ENCODE measurements at places on chromosomes 2 and 18. TPM values are rescaled to one million over a fixed set of nuclear protein-coding genes. Genes with fewer than 3 reads are reported as not detected.

GRCh38 chr2:159052157-159052601 is 83.7 kb downstream of the TANC1 start:
- no peaks in the 10 kb centered on the region for H3K4me1 ChIP-seq
- no peaks in the 10 kb centered on the region for H3K27me3 ChIP-seq
- no peak for DNase-seq
- H3K36me3 ChIP-seq, result no peaks in the 10 kb centered on the region
- no peak overlapping the region for H3K27ac ChIP-seq

- no peak overlapping the region for H3K4me3 ChIP-seq
- peaks cover 8% of the 10 kb centered on the region for H3K27me3 ChIP-seq
- H3K36me3 ChIP-seq, result no peaks in the 10 kb centered on the region
These were observed 47.1 kb upstream of the CCBE1 start for GRCh38 chr18:59744271-59744721.

DNA sequence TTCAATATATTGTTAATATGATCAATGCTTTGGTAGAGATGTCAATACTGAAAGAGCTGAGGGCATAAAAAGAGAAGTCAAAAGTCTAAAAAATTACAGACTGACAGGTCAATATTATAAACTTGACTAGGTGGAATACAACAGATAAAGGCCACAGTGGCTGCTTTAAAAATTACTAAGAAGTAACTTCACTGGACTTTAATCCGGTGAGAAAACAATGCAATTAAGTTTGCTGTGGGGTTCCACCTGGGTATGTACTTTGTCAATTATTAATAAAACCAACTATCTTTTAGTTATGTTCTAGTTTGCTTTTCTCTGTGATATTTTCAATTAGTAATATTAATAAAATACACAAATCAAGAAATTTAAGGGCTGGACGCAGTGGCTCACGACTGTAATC is 44.7 kb downstream of the RAPH1 start:
- DNase-seq, result no peak
- H3K4me1 ChIP-seq, result no peaks in the 10 kb centered on the region
- no peak overlapping the region for H3K27ac ChIP-seq
- no peaks in the 10 kb centered on the region for H3K36me3 ChIP-seq
- H3K4me3 ChIP-seq, result no peak overlapping the region

DNA sequence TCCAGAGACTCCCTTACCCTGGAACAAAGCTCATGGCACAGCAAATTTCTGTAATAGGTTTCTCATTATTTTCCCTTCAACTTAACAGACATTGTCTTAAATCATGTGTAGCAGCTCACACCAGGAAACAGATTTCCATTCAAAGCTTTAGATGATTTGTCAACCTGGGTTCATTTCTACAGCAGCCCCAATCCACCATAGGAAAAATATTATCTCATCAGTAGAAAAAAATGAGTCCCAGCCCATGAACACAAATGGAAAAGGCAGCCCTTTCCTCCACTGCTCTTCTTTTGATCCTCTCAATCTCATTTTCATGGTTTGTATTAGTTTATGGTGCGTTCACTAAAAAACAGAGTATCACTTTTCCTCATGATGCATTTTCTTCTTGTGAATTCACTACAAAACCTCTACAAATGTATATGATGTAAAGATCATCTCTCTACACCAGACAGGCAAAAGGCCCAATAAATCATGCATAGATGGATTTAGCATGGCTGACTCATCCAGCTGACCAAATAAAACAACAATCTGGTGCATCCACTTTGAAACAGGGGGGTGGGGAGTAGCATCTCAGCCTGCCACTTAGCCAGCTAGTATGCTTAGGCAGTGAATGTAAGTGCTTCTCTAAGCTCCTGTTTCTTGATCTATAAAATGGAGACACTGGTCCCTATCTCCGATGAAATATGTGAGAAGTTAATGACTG is 78.6 kb downstream of the SATB2 start:
- H3K4me1 ChIP-seq, result no peaks in the 10 kb centered on the region
- no peak for DNase-seq
- no peaks in the 10 kb centered on the region for H3K36me3 ChIP-seq
- no peak overlapping the region for H3K4me3 ChIP-seq
- H3K27me3 ChIP-seq, result peaks cover 4% of the 10 kb centered on the region

- H3K4me3 ChIP-seq, result no peak overlapping the region
- H3K36me3 ChIP-seq, result no peaks in the 10 kb centered on the region
- no peaks in the 10 kb centered on the region for H3K4me1 ChIP-seq
- H3K27ac ChIP-seq, result no peak overlapping the region
These were observed 35.7 kb upstream of the POU3F3 start for GRCh38 chr2:104818264-104818663.

DNA sequence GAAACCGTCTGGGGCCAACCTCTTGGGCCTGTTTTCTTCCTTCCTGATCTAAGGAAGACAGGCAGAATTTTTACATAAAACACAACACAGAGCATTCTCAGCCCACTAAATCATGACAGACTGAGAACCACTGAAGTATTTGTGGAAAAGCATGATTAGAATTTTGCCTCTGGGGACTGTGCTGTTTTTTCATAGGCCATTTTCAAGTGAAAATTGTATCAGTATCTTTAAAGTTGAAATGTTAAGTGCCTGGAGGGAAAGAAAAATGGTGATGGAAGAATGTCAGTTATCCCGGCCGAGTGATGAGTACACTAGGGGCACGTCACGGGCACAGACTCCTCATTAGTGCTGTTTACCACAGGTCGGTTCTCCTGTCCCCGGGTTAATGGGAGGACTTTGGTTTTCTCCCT is 36.9 kb downstream of the EHD3 start:
- H3K4me3 ChIP-seq, result no peak overlapping the region
- H3K4me1 ChIP-seq, result peaks cover 30% of the 10 kb centered on the region
- H3K27me3 ChIP-seq, result peaks cover 2% of the 10 kb centered on the region
- H3K27ac ChIP-seq, result peak overlapping the region; percentile 8

DNA sequence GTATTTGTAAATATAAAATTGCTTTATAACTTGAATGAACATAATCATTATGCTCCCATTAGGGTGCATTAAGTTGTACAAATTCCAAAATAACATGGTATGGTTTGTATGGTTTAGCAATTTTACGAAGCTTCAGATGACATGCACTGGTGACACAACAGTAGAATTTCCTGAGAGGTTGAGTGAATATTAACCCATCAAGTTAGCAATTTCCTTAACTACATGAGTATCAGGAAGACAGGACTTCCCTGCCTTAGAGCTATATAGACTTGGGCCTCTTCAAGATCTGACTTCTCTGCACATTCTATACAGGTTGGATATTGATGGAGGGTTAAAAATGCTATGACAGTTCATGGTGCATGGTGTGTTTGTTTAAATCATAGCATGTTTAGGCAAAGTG is 60.2 kb downstream of the ZC3H6 start:
- no peak overlapping the region for H3K27ac ChIP-seq
- H3K36me3 ChIP-seq, result peaks cover 14% of the 10 kb centered on the region
- no peaks in the 10 kb centered on the region for H3K4me1 ChIP-seq
- no peak for DNase-seq
- H3K27me3 ChIP-seq, result no peaks in the 10 kb centered on the region

- H3K4me1 ChIP-seq, result peaks cover 19% of the 10 kb centered on the region
- peaks cover 47% of the 10 kb centered on the region for H3K27me3 ChIP-seq
- DNase-seq, result no peak
These were observed 18.8 kb downstream of the GPC1 start for GRCh38 chr2:240454106-240454901.

Gene HOXD13
- not detected for total RNA-seq

Gene RASGRP3
- 205 TPM for total RNA-seq

Gene MAB21L4
- not detected for total RNA-seq

Gene CIDEA
- not detected for total RNA-seq

Gene DUSP2
- total RNA-seq, result 118 TPM

Gene CHST9
- total RNA-seq, result not detected

Gene CTAGE1
- total RNA-seq, result not detected
